NCI-H1105 treated with DMSO at 0.1 percent for 48 hours (cell line): ENCODE measurements at places on chromosomes 1 and 21.
A peak's percentile ranks its signal among the peaks of the same experiment; 100 is the strongest.

GRCh38 chr1:107058245-107059032, 2.0 kb downstream of the PRMT6 start:
- no peak for DNase-seq

- DNase-seq = peak; percentile 64
Observed at GRCh38 chr1:22207511-22208267, 64.8 kb upstream of the WNT4 start.

GRCh38 chr1:100575406-100575805, 37.5 kb downstream of the GPR88 start:
- DNase-seq = no peak

GRCh38 chr1:2914702-2915101, 106.6 kb upstream of the ACTRT2 start:
- DNase-seq = no peak

GRCh38 chr1:30012455-30013440, 710.6 kb downstream of the MATN1 start:
- no peak for DNase-seq

DNA sequence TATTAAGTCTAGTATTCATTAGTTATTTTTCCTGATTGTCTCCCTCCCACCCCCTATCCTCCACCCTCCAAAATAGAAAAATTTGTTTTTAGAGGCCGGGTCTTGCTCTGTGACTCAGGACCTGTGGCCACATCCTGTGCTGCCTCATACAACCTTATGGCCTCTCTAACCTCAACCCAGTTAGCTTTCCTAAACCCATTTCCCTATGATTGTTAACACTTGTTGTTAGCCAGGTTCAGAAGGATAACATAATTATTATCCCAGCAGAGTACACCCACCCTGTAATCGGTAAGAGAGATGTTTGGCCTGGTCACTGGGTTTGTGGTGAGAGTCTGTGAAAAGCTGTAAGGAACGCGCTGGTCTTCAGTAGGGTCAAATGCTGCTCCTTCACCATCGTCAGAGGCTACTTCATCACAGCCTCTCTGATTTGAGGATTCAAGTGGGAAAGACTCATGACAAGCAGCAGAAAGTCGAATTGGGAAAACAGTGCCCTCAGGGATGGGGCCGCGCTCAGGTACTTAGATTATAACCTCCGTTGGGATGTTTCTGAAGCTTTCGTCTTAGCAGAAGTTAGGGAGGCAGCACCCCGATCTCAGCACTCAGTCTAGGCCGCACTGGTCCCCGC, 35.9 kb upstream of the HMGN1 start:
- no peak for DNase-seq

DNA sequence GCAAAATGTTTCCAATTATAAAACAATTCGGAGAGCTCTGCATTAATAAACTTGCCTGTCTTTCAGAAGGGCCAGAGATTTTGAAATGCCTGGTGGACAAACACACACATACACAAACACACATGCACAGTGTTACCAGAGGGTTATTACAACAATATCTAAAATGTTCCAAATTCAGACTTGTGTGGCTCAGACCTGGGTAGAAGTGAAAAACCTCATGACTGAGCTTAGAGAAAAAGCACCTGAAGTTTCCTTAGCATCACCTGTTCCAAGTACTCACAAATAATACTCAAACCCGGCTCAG, 247.9 kb downstream of the FOXD2 start:
- DNase-seq = no peak

DNA sequence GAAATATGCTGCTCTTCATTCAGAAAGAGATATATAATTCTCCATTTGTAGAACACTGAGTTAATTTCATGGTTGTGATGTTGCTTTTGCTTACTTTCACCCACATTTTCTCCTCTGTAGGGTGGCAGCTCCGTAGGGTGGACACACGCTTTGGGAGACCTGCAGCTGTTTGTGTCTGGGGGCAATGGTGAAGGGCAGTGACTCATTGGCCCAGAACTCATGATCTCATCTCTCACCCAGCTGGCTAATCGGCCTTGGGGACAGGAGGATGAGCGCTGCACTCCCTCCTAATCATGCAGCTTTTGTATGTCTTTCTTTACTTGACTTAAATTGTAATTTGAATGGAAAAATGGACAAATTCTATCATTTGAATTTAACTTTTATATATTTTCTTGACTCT, 9.6 kb downstream of the DISC1 start:
- no peak for DNase-seq

- DNase-seq = no peak
Observed at GRCh38 chr1:238606896-238607295, 716.2 kb upstream of the ZP4 start.

GRCh38 chr1:98931128-98931835, 73.4 kb downstream of the PLPPR5 start:
- no peak for DNase-seq

- DNase-seq = no peak
Observed at GRCh38 chr21:42216726-42217572, 2.0 kb upstream of the ABCG1 start.

- no peak for DNase-seq
Observed at GRCh38 chr1:39996396-39997004, 41.6 kb downstream of the MFSD2A start.

- no peak for DNase-seq
Observed at GRCh38 chr1:65820983-65821382, 28.3 kb downstream of the PDE4B start.

- DNase-seq = no peak
Observed at GRCh38 chr1:47104816-47105215, 32.4 kb upstream of the CYP4A22 start.

- DNase-seq = no peak
Observed at GRCh38 chr1:180211156-180211859, 18.8 kb upstream of the LHX4 start.

DNA sequence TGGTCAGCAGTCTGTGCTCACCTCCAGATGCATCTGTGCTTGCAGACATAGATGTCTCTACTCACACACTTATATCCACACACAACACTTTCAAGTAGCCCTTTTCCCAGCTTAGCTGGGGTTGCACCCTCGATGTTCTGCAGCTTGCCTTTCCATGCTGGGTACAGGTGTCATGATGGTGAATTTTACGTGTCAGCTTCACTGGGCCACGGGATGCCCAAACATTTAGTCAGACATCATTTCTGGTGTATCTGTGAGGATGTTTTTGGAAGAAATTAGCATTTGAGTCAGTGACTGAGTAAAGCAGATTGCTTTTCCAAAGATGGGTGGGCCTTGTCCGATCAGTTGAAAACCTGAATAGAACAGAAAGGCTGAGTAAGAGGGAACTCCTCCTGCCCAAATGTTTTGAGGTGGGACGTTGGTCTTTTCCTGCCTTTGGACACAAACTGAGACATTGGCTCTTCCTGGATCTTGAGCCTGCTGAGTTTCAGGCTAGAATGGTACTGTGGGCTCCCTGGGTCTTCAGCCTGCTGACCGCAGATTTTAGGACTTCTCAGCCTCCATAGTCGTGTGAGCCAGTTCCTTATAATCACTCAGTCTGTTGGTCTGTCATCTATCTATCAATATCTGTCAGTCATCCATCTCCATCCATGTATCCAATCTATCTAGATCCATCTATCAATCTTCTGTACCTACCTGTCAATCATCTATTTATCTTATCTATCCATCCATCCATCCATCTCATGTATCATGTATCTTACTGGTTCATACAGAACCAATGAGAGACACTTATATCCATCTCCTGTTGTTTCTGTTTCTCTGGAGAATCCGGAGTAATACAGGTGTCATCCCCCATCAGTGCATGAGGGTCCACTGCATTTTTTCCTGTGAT, 12.7 kb upstream of the OBSCN start:
- DNase-seq = no peak

GRCh38 chr21:28781602-28782276, 210.9 kb downstream of the LTN1 start:
- DNase-seq = no peak

- DNase-seq = no peak
Observed at GRCh38 chr21:28148400-28149064, 844.1 kb downstream of the LTN1 start.

DNA sequence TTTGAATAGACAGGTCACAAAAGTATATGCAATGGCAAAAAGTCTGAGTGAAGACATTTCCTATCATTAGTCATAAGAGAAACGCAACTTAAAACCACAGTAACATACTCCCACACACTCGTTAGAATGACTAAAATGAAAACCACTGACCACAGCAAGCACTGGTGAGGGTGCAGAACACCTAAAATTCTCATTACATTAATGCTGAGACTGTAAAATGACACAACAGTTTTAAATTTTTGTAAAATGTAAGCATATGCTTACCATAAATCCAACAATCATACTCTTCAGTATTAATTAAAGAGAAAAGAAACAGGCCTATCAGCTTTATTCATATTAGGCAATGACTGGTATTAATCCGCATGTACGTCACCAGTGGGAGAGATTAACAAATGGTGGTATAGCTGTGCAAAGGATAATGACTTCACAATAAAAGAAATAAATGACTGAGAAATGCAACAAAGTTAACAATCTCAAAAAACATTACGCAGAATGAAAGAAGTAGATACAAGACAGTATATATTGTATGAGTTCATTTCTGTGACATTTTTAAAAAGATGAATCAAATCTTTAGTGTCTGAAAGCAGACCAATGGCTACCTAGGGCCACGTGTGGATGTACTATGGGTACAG, 253.5 kb downstream of the AKT3 start:
- no peak for DNase-seq

DNA sequence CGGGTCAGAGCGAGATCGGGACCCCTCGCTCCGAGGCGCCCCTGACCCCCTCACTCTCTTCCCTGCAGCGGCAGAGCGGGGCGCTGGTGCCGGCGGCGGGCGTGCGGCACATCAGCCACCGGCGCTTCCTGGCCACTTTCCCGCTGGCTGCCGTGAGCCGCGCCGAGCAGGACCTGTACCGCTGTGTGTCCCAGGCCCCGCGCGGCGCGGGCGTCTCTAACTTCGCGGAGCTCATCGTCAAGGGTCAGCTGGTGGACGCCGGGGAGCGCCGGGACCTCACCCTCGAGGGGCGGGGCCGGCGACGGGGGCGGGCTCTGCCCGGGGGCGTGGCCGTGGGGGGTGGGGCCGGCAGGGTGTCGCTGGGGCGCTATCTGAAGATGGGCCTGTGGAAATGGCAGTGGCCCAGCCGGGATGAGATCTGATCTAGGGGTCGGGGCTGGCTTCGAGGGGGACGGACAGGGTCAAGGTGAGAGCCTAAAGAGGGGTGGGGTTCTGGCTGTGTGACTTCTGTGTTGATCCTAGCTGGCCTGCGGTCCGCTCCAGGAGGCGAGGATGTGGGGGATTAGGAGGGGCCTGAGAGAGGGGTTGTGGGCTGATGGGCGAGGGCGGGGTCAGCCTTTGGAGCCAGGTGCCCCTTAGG, 23.6 kb downstream of the PTPRU start:
- DNase-seq = no peak

GRCh38 chr1:182595641-182596240, 6.7 kb upstream of the RNASEL start:
- DNase-seq = peak; percentile 39

GRCh38 chr21:35005560-35006224, 43.4 kb downstream of the RUNX1 start:
- DNase-seq = no peak

- no peak for DNase-seq
Observed at GRCh38 chr1:10682449-10683309, 113.8 kb downstream of the CASZ1 start.

DNA sequence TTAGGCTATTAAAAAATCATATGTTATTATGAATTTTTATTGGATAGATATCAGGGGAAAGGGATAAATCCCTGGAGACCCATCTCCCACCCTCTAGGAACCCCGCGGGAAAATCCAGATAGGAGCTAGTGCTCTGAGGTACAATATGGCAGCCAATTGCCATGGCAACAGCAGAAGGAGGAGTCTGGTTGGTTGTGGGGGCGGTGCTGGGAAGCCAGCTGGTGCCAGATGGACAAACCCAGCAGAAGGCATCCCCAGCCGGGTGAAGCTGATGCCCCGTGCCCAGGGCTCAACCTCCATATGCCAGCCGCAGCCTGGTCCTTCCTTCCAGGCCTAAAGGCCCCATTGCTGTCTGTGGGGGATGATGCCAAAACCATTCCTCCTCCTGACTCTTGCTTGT, 38.3 kb downstream of the RHBG start:
- no peak for DNase-seq

DNA sequence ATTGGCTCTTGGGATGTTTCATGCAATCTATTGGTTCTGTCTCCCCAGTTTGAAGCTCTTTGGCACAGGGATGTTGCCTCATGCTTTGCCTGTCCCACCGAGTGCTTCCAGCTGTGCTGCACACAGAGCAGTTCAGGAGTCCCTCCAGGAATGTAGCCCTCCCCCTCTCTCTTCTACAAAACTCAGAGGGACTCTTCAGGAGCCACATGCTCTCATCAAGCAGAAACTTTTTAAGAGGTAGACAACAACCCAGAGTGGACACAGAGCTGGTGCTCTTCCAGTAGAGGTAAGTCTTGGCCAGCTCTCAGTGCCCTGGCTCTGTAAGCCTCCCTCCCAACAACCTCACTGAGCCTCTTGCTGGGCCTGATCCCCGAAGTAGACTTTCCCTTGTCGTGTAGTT, 11.6 kb upstream of the ZNF697 start:
- DNase-seq = no peak

DNA sequence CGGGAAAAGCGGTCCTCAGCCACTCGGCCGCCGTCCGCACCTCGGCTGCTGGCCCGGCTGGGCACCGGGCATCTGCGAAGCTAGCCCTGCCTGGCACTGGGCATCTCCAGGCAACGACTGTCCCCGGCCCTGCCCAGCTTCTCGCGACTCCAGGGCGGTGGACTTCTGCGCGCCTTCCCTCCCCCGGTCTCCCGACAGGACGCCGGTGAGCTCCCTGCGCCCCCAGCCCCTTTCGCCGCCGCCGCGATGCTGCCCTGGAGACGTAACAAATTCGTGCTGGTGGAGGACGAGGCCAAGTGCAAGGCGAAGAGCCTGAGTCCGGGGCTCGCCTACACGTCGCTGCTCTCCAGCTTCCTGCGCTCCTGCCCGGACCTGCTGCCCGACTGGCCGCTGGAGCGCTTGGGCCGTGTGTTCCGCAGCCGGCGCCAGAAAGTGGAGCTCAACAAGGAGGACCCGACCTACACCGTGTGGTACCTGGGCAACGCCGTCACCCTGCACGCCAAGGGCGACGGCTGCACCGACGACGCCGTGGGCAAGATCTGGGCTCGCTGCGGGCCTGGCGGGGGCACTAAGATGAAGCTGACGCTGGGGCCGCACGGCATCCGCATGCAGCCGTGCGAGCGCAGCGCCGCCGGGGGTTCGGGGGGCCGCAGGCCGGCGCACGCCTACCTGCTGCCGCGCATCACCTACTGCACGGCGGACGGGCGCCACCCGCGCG, 514 bp downstream of the FAM43B start:
- DNase-seq = peak; percentile 27
